ENCODE measurements at places on chromosomes 5 and 9. TPM values are rescaled to one million over a fixed set of nuclear protein-coding genes. Genes with fewer than 3 reads are reported as not detected.

Gene TRIM52
- 37.6 TPM for total RNA-seq

Gene BSPRY
- total RNA-seq, result not detected

Gene IFNA2
- not detected for total RNA-seq

Gene OBP2B
- not detected for total RNA-seq

Gene FBLL1
- total RNA-seq, result not detected

Gene NKD2
- 0.30 TPM for total RNA-seq

Gene PCDHA3
- not detected for total RNA-seq

DNA sequence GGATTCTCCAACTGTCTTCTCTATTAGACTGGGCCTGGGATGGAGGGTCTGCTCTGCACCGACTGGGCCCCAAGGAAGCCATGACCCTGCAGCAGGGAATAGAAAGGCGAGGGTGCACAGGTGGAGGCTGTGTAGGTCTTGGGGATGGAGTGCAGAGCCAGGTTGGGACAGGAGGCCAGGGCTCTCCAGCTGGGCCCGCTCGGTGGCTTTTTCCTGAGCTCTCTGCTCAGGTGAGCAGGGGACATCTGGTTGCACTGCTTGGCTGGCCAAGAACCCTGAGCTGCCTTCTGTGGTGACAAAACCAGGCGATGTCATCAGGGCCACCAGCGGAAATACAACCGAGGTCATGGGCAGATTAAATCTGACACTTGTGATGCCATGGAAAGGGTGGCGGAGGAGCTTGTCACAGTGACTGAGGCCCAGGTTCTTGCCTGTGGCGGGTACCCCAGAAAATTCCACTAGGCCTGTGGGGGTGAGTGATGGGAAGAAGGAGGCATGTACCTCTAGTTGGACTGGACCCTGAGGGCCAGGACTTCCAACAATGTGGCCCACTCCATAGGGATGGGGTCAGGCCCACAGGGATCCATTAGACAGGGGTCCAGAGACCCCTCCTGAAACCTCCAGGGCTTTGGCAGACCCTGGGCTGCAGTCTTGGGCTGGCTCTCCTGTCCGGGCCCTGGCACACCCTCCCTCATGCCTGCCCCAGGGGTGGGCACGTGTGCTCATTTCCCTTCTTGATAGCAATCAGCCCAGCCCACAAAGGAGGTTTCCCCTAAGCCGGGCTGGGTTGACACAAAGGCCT is 4.4 kb upstream of the IL3 start:
- H3K36me3 ChIP-seq, result no peaks in the 10 kb centered on the region
- peaks cover 66% of the 10 kb centered on the region for H3K4me1 ChIP-seq
- peak; percentile 32 for DNase-seq
- H3K4me3 ChIP-seq, result no peak overlapping the region
- peaks cover 2% of the 10 kb centered on the region for H3K27me3 ChIP-seq

DNA sequence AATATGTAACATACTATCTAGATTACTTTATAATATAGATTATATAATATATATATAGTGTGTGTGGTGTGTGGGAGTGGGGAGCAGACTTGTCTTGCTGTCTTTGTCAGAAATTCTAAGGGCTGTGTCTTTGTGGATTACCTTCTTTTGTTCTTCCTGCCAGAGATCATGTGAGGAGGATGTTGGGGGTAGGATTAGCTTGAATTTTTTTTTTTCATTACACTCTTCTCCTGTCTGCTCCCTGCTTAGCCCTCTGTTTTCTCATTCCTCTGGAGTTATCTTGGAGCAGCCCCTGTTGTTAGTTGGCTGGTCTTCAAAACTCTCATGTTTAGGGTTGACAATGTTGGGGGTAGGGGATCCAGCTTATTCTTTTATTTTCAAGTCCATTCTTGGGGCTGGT is 21.0 kb upstream of the C9orf40 start:
- H3K27me3 ChIP-seq, result no peaks in the 10 kb centered on the region
- no peaks in the 10 kb centered on the region for H3K36me3 ChIP-seq
- H3K4me1 ChIP-seq, result no peaks in the 10 kb centered on the region

GRCh38 chr9:123876750-123877149 is 53.2 kb downstream of the DENND1A start:
- H3K36me3 ChIP-seq, result peaks cover 5% of the 10 kb centered on the region
- no peaks in the 10 kb centered on the region for H3K27me3 ChIP-seq
- no peak for DNase-seq
- H3K4me3 ChIP-seq, result no peak overlapping the region
- no peaks in the 10 kb centered on the region for H3K4me1 ChIP-seq

- no peaks in the 10 kb centered on the region for H3K27me3 ChIP-seq
- no peak overlapping the region for H3K4me3 ChIP-seq
- no peak for DNase-seq
- no peak overlapping the region for H3K27ac ChIP-seq
- no peaks in the 10 kb centered on the region for H3K4me1 ChIP-seq
- H3K36me3 ChIP-seq, result no peaks in the 10 kb centered on the region
Measured at GRCh38 chr9:135123773-135124134, 36.3 kb downstream of the OLFM1 start.

DNA sequence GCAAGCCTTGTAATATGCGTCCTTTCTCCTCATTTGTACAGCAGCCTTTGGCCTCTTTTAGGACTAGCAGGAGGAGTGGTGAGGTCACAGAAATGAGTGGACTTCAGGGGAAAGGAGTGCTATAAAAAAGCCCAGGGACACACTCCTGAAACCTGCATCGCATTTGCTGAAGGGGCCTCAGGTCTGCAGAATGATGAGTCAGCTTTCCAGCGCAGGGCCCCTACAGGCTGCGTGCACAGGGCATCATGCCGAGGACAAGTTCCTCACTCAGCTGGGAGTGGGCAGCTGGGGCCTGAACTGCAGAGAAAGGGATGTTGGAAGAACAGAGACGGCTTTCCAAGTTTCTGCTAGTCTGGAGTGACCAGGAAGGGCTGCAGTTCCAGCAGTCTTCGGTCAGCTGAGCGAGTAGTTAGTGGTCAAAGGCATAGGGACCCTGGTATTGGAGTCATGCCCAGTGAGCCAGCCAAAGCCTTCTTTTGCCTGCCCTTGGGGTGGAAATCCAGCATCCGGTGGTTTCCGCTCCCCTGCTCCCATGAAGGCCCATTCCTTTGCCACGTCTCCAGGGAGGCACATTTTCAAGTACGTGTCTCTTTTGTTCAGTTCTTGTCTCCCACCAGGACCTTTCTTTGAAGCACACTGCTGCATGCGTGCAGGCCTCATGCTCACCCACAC is 17.3 kb upstream of the CFAP157 start:
- no peaks in the 10 kb centered on the region for H3K27me3 ChIP-seq
- no peak overlapping the region for H3K4me3 ChIP-seq
- no peak overlapping the region for H3K27ac ChIP-seq

- peaks cover 7% of the 10 kb centered on the region for H3K27me3 ChIP-seq
- H3K4me3 ChIP-seq, result no peak overlapping the region
- no peaks in the 10 kb centered on the region for H3K36me3 ChIP-seq
- H3K27ac ChIP-seq, result no peak overlapping the region
- no peak for DNase-seq
Measured at GRCh38 chr5:78591972-78592700, 56.4 kb downstream of the LHFPL2 start.

DNA sequence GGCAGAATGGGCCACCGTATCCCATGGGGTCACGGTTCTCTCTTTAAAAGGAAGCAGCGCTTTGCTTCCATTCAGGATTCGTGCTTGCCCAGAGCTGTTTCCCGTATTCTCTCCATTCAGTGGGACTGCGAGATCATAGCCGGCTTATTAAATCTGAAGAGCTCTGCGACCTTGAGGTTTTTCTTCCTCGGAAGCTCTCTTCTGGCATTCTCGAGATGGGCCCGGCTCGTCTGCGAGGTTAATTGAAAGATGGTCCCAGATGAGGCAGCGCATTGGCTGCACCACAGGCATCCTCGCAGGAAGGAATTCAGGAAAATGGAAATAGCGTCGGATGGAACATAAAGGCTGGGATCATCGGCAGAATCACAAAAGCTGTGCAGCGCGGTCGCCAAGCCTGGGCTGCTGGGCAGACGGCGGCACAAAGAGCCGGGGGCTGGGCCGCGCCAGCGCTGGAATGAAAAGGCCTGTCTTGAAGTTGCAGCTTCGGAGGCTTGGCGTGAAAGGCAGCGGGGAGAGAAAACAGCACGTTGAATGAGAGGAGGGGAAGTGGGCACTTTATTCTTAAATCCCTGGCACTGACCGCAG is 236.2 kb downstream of the IRX2 start:
- no peaks in the 10 kb centered on the region for H3K27me3 ChIP-seq
- H3K27ac ChIP-seq, result no peak overlapping the region
- H3K36me3 ChIP-seq, result no peaks in the 10 kb centered on the region
- no peak overlapping the region for H3K4me3 ChIP-seq
- DNase-seq, result no peak

DNA sequence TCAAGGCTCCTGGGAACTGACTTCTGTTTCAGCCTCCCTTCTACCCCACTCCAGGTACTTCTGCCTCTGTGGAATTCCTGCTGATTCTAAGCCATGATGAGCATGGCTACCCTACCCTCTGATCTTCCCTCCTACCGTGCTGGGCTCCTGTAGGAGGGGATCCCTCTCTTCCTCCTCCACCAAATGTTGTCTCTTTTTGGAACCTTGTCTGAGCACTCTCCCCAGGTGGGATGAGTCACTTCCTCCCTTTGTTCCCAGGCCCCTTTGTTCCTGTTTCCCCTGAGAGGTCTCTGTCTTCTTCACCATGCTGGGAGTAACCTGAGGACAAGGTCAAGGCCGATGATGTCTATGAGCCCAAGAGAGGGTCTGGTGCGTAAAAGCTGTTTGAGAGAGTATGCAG is 213.2 kb downstream of the GABBR2 start:
- H3K27me3 ChIP-seq, result no peaks in the 10 kb centered on the region
- H3K36me3 ChIP-seq, result no peaks in the 10 kb centered on the region
- no peaks in the 10 kb centered on the region for H3K4me1 ChIP-seq
- H3K27ac ChIP-seq, result no peak overlapping the region
- no peak overlapping the region for H3K4me3 ChIP-seq

- H3K27me3 ChIP-seq, result no peaks in the 10 kb centered on the region
- no peak overlapping the region for H3K4me3 ChIP-seq
- no peaks in the 10 kb centered on the region for H3K4me1 ChIP-seq
- no peak overlapping the region for H3K27ac ChIP-seq
- no peak for DNase-seq
Measured at GRCh38 chr5:72408127-72408526, 88.0 kb downstream of the PTCD2 start.

- H3K4me1 ChIP-seq, result no peaks in the 10 kb centered on the region
- H3K4me3 ChIP-seq, result no peak overlapping the region
Measured at GRCh38 chr5:77832166-77832770, 56.1 kb upstream of the TBCA start.

GRCh38 chr5:133354323-133355185 is 257.8 kb downstream of the FSTL4 start:
- no peak overlapping the region for H3K4me3 ChIP-seq
- H3K4me1 ChIP-seq, result no peaks in the 10 kb centered on the region
- peaks cover 4% of the 10 kb centered on the region for H3K27me3 ChIP-seq
- no peak overlapping the region for H3K27ac ChIP-seq
- H3K36me3 ChIP-seq, result no peaks in the 10 kb centered on the region
- no peak for DNase-seq

DNA sequence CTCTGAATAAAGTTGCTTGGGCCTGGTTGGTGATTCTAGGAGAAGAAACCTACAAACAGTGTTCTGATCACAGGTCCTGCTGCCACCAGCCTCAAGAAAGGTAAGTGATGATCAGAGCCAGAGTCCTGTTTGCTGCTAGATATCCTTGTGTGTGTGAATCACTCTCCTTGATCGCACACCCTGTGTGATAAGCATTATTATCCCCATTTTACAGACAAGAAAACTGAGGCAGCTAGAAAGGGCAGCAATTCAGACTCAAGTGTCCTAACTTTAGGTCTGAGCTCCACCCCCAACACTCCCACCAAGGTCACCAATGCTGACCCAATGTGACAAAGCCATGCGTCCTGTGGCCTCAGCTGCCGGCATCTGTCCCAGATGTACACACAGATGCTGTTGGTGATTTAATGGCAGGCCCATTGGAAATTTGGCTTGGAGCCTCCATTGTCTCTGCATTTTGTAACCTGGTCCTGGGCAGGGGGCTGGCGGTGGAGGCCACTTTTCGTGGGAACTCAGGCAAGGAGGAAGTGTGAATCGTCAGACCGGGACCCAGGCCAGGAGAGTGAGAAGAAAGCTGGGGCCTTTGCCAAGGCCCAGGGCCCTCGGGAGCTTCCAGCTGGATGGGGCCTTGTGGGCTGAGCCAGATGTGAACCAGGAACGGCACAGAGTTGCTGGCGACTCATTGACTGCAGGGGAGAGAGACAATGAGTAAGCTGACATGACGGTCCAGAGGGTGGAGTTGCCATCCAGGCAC is 29.8 kb upstream of the GGTA1 start:
- H3K4me3 ChIP-seq, result no peak overlapping the region
- no peaks in the 10 kb centered on the region for H3K4me1 ChIP-seq
- no peaks in the 10 kb centered on the region for H3K36me3 ChIP-seq
- no peak for DNase-seq
- H3K27me3 ChIP-seq, result peaks cover 7% of the 10 kb centered on the region
- no peak overlapping the region for H3K27ac ChIP-seq

DNA sequence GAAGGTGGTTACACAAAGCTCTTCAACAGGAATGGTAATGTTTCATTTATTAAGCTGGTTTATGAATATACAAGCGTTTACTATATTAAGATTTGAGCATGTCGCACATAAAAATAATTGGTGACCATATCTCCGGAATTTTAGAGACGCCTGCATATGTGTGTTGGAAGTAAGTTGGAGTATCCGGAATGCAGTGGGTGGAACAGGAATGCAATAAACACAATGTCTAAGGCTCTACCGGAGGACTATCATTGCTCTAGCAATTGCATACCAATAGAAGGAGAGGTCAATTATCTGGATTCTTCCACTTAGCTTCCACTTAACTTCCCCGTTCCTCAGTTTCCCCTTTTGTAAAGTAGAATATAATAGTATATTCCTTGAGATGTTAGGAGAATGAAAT is 1.1 kb upstream of the CEP78 start:
- no peak for DNase-seq
- H3K4me1 ChIP-seq, result peaks cover 30% of the 10 kb centered on the region
- no peaks in the 10 kb centered on the region for H3K36me3 ChIP-seq
- H3K4me3 ChIP-seq, result peak overlapping the region; percentile 75
- no peak overlapping the region for H3K27ac ChIP-seq

DNA sequence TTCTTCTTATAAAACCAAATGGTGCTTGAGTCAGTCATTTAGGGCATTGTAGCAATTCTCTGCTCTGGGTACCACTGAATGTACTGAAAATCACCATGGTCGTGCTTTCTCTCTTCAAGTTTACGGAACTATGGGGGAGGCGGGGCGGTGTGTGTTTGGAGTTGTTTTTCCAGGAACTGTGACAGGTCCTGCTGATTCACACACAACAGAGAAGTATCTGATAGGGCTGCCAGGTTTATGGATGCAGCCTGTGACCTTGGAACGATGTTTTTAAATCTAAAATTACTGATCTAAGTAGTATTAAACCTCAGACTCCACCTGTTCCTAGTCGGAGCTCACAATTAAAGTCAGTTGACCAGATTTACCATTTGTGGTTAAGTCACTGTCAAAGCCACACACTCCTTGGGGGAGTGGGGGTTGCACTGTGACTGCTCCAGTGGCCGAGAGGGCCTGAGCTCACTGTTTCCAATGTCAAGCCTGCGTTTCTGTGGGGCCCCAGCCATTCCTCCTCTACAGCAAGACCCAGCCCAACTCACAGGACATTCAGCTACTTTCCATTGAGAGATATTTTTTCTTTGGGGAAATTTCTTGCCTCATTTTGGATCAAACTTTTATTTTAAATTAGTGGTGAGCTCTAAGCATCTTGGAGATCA is 44.4 kb downstream of the GADD45G start:
- H3K27ac ChIP-seq, result no peak overlapping the region
- no peaks in the 10 kb centered on the region for H3K36me3 ChIP-seq
- no peak for DNase-seq

- H3K27ac ChIP-seq, result no peak overlapping the region
- DNase-seq, result no peak
- no peaks in the 10 kb centered on the region for H3K36me3 ChIP-seq
- H3K4me1 ChIP-seq, result no peaks in the 10 kb centered on the region
- H3K4me3 ChIP-seq, result no peak overlapping the region
- no peaks in the 10 kb centered on the region for H3K27me3 ChIP-seq
Measured at GRCh38 chr9:129289883-129290282, 111.8 kb upstream of the IER5L start.
